Endothelial cell of umbilical vein (primary cell): ENCODE measurements at places on chromosomes 13 and 19.

DNA sequence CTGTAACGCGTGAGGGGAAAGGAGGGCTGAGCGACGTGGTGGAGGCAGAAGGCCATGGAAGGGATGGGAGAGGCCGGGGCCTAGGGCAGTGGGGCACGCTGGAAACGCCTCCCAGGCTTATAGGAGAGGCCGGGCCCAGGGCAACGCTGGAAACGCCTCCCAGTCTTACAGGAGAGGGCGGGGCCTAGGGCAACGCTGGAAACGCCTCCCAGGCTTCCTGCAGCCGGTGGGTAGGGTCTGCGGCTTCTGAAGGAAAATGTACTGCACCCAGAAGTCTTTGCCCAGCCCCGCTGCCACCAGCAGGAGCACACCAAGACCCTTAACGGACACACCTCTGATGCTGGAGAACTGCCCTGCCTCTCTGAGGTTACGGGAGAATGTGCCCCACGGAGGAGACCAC lies 9.1 kb downstream of the CACTIN start:
- no peak for DNase-seq

DNA sequence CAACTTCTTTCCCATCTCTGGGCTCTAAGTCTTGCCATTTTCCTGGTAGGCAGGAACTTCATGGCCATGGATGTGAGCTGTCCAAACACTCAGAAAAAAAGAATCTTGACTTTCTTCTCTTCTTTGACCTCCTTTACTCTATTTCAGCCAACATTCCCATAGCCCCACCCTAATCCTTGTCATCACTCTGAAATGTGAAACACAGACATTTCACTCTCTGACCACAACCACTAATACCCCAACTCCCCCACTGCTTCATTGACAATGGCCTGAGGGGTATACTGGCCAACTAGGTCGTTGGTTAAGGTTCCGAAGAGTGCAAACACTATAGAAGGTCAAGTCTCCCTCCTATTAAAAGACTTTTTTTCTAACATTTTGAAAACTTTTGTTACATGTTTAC lies 4.7 kb upstream of the CYP2A13 start:
- DNase-seq = no peak

GRCh38 chr19:45805719-45806118 lies 9.4 kb downstream of the RSPH6A start:
- DNase-seq = no peak

DNA sequence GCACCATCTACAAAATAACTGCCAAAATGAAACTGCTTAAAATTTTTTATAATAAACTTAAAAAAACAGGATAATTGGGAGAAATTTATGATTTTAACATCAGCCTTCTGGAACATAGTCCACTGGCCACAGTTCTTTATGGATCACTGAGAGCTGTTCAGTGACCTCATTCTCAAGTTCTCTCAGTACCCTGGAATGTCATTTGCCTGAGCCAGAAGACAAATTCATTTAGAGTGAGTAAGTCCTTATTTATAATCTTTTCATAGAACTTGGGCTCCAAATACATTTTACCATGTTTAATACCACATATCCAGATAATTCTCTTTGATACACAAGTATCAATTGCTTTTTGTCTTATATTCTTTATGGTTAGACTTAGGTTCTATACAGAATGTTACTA lies 87.6 kb downstream of the CAB39L start:
- no peak for DNase-seq

- no peak for DNase-seq
Measured at GRCh38 chr13:83414393-83414792, 467.9 kb downstream of the SLITRK1 start.

DNA sequence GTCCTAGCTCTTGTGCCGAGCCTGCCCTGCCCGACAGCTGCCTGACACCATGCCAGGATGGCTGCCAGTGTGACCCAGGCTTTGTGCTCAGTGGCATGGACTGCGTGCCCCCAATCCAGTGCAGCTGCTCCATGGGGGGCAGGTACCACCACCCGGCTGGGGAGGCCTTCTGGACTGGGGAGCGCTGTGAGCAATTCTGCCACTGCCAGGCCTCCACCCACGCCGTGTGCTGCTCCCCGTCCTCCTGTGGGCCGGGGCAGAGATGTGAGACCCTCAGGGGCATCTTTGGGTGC lies 9.4 kb upstream of the FXYD3 start:
- DNase-seq = no peak

GRCh38 chr13:36298535-36299068 lies 988 bp upstream of the CCDC169 start:
- DNase-seq = peak; percentile 13

GRCh38 chr19:4472174-4472974 lies at the start of gene HDGFL2:
Gene HDGFL2 (plus strand): TSS chr19:4472297. CDS start chr19:4472351, 54 bp downstream.
- DNase-seq = no peak

DNA sequence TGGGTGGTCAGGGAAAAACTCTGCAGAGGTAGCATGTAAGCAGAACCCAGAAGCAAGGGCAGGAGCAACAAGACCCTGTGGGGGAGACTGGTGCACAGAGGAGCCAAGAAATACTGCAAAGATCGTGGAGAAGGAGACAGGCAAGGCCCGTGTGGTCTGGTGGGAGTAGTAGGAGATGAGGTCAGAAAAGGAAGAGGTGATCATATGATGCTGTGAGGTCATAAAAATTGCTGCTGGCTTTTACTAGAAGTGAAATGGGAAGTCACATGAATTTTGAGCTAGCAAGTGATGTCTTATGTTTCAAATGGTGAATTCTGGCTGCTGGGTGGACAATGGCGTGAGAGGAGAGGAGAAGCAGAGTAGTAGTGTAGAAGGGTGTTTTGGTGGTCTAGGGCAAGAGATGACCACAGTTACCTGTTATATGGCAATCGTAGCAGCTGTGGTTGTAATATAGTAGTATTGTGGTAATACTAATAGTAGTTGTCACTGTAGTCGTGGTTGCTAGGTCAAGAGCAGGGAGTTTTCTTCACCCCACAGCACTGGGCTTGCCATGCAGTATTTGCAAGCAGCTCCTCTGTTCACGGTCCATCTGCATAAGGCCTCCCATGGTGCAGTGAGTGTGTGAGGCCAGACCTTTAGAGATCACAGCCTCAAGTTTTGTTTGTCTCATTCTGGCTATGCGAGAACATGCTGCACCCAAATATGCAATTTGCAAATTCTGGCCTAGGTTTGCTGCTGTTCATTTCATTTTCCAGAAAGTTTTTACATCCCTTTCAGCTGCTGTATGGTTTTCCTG lies 205.0 kb downstream of the TSHZ3 start:
- DNase-seq = no peak

DNA sequence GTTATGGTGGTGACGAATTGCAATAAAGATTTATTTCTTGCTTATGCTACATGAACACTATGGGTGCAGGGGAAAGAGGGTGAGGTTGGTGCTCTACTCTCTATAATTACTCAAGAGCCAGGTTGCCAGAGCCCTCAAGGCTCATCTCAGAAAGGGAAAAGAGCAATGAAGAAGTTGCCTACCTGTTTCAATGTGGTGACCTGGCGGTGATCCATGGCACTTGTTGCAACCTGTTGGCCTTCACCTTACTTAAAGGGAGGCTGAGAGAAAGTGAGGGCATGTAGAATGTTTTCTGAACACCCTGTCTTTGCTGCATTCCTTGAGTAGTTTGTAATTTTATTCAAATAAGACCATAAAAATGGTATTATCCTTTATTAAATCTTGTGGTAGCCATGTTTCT lies 394.4 kb downstream of the GPC6 start:
- DNase-seq = no peak

DNA sequence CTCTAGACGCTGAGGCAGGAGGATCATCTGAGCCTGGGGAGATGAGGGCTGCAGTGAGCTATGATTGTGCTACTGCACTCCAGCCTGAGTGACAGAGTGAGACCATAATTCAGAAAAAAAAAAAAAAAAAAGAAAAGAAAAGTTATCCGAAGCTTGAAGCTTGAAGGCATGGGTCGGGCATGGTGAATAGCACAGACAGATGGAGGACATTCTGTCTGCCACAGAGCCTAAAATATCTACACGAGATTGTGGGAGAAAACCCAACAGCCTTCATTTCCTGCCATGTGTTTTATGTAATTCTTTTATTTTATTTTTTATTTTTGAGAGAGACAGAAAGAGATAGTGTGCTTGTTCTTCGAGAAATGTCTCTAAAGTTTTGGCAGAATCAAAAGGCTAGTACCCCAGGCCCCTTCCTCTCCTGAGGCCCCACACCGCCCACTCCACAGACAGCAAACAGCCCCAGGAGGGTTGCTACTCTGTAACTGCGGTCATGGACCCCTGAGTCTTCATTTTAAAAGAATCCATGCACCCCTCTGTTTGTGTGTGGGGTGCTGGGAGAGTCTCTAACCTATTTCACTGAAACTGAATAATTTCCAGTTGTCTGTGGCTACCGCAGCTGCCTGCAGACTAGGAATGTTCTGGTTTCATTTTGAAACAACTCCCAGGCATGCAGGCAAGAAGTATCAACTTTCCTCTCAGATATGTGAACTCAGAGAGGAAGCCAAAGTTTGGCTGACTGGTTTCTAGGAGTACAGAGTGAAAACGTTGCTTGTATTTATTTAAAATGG lies 38.4 kb upstream of the RCBTB2 start:
- peak; percentile 45 for DNase-seq

DNA sequence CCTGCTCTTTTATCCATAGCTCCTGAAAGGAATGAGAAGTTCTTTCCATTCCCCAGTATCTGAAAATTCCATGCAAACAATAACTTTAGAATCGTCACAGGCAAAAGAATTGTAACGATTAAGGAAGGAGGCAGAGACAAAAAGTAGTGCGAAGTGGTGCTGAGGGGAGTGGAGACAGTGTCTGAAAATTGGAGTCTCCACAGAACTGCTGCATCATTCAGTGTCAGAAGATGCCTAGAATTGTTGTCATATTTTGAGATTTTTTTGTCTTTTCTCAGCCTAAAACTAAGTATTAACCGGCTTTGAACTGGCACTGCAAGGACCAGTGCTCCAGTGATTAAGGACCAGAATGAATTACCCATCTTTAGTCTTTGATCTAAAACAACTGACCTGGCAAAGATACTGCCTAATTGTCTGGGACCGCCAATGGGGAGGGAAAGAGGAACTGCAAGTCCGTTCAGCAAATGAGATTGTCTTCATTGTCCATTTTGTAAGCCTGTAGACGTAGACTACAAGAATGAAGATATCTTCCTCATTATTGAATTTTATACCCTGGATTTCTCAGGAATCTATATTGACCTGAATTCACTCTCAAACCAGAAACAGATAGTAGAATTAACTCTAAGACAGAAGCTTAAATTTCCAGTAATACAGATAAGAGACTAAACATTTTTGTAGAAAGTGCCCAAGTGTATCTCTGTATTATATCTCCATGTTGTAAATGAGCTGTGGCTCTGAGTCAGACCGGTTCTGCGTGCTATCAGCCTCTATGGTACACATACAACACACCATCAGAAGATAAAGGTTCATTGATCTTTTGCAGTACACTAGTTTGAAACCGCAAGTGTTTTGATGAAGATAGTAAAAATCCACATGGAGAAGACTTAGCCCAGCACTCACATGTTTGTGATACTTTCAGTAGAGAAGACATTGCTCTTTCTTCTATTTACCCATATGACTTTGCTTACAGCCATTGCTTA lies 293.2 kb downstream of the EFNB2 start:
- DNase-seq = no peak

- DNase-seq = no peak
Measured at GRCh38 chr19:52335768-52336116, 301 bp upstream of the ZNF610 start.

- DNase-seq = no peak
Measured at GRCh38 chr13:98446234-98446621, 130.7 kb downstream of the STK24 start.

DNA sequence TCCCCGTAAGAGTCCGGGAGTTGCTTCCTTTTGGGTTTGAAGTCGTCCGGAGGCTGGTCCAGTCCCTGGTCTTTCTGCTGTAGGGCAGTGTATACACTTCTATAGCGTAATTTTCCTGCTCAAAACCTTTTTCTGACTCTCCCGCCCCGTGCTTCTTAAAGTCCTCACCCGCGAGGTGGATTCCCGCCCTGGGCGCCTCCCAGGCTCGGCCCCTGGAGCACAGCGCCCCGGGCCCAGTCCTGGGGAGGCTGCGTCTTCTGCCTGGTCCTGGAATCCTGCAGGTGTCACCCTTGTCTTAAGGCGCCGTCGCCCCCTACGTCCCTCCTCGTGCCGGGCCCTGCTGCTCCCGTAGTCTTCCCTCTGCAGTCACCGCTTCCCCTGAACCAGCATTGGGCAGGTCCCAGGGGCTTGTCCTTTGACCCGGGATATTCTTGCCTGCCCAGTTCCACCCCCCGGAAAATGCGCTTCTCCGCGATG lies 34.4 kb upstream of the ZNF808 start:
- peak; percentile 2 for DNase-seq

DNA sequence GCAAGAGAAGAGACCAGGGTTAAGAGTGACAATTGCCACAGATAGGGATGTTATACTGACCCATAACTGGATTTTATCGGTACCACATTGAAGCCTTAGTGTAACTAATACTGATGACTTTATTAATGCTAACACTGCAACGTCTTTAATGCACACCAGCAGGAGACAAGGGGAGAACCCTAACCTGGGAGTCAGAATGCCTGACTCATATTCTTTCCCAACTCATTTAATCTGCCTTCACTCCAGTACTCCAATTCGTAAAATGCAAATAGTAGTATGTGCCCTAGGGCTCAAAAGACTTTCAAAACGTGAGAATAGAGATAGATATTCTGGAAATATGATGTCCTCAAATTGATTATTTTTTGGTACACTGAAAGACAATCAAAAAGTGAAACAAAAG lies 62.4 kb downstream of the GPC6 start:
- no peak for DNase-seq

GRCh38 chr19:54011507-54012211 lies 20.2 kb downstream of the CACNG6 start:
- no peak for DNase-seq

GRCh38 chr13:24452044-24452443 lies 60.5 kb downstream of the PARP4 start:
- DNase-seq = no peak

DNA sequence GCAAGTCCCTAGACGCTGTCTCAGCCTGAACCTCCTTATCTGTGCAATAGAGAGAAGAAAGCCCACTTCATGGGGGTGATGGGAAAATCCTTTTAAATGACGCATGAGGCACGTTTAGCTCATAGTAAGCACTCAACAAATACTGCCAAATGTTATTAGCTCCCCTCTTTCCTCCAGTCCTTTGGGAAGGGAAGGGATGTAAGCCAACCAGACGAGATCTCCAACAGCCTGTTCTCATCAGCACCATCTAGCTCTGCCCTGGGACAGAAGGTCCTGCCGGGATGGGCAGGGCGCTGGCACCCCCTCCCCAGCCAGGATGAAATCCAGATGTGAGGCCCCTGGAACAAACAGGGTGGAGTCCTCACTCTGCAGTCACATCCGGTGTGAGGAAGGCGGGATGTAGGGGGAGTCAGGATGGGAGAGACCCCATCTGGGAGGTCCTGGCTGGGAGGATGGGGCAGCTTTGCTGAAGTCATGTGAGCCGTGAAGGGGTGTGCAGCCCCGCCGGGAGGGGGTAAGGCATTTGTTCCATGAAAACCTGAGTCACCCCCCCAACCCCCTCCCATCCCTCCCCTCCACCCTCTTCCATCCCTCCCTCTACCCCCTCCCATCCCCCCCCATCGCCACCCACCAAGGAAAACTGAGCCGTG lies 4.6 kb downstream of the S1PR2 start:
- no peak for DNase-seq

- no peak for DNase-seq
Measured at GRCh38 chr13:80572923-80573316, 232.0 kb upstream of the SPRY2 start.
